OCI-LY7 (cell line): ENCODE measurements at places on chromosomes 6 and 20. TPM values are rescaled to one million over a fixed set of nuclear protein-coding genes. Genes with fewer than 3 reads are reported as not detected.
A peak's percentile ranks its signal among the peaks of the same experiment; 100 is the strongest.

- DNase-seq, result no peak
These were observed 116.5 kb upstream of the HDAC2 start for GRCh38 chr6:114087496-114087895.

GRCh38 chr20:33667676-33668465 is 1.1 kb downstream of the ACTL10 start:
- peak; percentile 88 for DNase-seq

DNA sequence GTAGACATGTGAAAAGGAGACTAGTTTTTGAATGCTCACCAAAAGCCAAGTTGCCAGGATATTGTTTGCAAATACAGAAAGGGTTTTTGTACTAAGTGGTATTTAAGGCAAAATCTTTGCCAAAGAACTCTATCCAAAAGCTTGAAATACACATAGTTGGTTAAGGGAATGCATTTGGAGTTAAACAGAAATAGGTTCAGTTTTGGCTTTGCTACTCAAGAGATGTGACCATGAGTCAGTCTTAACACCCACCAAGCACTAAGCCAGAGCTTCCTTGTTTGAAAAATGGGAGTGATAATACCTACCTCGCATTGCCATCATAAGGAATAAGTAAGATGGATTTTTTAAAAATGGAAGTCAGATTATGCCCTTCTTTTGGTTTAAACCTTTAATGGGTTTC is 191.7 kb upstream of the LAMP5 start:
- DNase-seq, result no peak

DNA sequence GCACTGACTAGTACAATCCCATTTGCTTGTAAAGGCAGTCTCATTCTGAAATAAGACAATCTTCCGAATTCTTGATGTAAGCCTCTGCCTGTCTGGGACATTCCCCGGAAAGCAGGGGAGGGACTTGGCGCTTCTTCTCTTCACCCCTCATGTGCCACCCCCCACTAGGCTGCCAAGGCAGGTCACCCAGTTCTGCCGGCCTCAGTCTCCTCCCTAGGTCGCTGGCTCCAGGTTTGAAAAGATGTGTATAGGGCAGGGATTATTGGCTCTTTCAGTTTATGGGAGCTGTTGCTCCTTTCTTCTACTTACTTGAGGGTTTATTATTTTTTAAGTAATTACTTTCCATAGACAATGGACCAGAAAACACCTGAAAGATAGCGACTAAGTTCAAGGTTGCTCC is 158.1 kb upstream of the RPS6KA2 start:
- DNase-seq, result no peak

GRCh38 chr6:127748290-127748689 is 152.6 kb downstream of the THEMIS start:
- DNase-seq, result no peak

DNA sequence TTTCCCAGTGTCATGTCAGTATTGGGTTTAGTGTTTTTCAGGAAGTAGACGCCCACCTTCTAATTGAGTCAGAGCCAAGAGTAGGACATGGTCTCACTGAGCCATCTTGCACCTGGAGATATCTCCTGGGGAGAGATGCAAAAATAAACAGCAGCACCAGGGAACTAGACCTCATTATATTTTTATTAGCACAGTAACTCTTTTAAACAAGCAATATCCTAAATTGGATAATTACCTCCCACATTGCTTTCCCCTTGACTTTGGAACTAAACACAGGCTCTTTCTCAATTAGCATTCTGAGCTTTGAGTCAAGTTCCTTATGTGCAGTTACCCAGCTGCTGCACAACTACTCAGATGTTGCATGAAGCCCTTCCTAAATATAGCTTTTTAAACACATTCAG is 175.4 kb downstream of the IBTK start:
- DNase-seq, result no peak

The THBS2 gene
- not detected in 2 replicates for total RNA-seq

The PTPRK gene
- 0.48 TPM in 1 of 2 replicates, not detected in the other for total RNA-seq

The HSPA1L gene
- 0.15 and 0.49 TPM in 2 replicates for total RNA-seq

DNA sequence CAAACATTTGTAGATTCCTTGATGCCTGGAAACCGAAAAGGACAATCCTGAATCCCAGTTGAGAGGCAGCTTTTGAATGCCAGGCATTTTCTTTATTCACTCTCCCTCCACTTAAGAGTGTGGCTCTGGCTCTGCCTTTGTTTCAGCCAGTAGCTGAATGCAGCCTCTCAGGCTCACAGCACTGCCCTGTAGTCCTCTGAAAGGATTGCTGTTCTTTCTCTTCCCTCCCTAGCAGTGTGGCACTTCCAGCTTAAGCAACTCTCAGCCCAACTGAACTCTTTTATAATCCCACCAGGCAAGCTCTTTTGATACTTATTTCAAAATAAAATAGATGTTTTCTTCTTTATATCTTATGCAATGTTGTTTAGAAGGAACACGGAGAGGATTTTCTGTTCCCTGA is 415.6 kb downstream of the GJA1 start:
- DNase-seq, result no peak

DNA sequence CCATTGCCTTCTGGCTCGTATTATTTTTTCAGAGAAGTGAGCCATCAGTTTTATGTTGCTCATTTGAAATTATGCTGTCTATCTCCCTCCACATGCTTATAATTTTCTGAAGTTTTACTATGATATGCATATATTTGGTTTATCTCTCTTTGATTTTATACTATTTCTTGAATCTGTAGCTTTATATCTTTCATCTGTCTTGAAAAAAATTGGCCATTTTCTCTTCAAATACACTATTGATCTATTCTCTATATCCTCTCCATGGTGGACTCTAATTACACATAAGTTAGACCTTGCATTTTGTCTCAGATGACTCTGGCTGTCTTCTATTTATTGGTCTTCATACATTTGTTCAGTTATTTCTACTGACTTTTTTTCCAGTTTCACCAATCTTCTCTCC is 13.7 kb upstream of the COL19A1 start:
- DNase-seq, result no peak

The HLA-DQA1 gene
- 31.2 and 32.3 TPM in 2 replicates for total RNA-seq

DNA sequence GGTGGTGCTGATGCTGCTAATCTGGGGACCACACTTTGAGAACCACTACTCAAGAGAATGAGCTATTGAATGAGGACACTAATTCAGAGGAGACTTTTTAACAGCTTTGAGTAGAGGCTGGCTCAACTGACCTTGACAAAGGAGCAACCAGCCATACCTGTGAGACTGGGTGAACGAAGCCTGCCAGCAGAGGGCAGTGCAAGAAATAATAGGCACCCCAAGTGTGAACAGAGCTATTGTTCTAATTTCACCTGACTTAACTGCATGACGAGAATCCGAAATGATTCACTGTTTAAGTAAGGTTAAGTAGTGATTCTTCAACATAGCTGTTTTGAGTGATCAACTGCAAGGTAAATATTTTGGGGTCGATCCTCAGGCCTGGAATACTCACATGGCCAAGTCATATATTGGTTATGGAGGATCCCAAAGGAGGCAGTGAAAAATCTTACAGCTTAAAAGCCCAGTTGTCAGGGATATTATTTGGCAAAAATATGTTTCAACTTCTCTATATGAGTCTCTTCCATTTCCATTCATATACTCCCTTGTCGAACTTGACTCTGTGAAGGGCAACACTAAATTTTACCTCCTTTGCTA is 550.5 kb upstream of the MARCKS start:
- DNase-seq, result peak; percentile 43

The SLC2A10 gene
- not detected in 2 replicates for total RNA-seq

The GDAP1L1 gene
- 0.27 TPM in 1 of 2 replicates, not detected in the other for total RNA-seq

- DNase-seq, result peak; percentile 38
These were observed 2.5 kb downstream of the ZNF831 start for GRCh38 chr20:59165891-59166709.

GRCh38 chr20:60653111-60653845 is 598.8 kb upstream of the CDH4 start:
- no peak for DNase-seq

DNA sequence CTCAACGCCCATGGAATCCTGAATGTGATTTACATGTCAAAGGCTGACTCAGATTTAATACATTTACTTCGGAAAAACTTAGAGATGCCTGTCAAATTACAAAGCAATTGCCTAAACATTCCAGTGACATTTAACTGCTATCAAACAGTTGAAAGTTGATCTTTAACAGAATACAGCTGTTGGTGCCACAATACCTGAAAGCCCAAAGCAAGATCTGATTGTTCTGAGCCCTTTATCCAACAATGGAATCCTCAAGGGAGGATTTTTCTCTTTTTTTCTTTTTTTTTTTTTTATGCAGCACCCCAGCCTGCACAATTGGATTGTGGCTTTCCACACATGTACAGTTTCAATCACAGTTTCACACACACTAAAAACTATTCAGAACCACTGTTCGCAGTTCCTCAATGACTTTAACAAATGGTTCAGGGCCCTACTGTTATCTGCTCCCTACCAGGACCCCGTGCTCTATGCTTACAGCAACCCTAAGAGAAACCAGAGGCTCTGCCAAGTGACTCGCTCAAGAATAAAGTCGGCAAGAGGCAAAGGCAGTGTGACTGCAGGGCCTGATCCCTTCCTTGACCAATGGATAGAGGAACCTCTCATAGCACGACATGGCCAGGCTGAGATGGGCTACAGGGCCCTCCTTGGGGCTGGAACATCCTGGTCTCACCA is 33.3 kb downstream of the EPB41L2 start:
- DNase-seq, result no peak

DNA sequence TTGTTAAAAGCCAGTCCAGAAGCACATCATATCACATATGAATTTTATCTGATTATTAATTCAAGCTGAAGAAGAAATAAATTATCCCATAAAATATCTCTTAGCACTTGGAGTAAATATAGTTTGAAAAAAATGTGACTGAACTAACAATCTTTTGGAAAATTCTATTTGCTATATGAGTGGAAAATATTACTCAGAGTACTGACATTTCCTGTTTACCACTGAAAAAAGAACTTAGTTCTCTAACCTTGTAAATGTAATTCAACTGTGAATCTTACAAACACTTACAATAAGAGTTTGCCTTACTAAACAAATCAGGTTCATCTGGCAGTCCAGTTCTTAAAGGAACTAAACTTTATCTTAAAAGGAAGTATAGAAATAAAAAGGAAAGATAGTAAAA is 44.2 kb downstream of the MOXD1 start:
- no peak for DNase-seq

- DNase-seq, result no peak
These were observed 236.9 kb downstream of the QKI start for GRCh38 chr6:163651426-163651825.

The FHL5 gene
- total RNA-seq, result not detected in 2 replicates

The ABRACL gene
- total RNA-seq, result 56.0 and 73.5 TPM in 2 replicates

The PACSIN1 gene
- total RNA-seq, result 70.8 and 88.4 TPM in 2 replicates

The BPIFA1 gene
- not detected in 2 replicates for total RNA-seq

DNA sequence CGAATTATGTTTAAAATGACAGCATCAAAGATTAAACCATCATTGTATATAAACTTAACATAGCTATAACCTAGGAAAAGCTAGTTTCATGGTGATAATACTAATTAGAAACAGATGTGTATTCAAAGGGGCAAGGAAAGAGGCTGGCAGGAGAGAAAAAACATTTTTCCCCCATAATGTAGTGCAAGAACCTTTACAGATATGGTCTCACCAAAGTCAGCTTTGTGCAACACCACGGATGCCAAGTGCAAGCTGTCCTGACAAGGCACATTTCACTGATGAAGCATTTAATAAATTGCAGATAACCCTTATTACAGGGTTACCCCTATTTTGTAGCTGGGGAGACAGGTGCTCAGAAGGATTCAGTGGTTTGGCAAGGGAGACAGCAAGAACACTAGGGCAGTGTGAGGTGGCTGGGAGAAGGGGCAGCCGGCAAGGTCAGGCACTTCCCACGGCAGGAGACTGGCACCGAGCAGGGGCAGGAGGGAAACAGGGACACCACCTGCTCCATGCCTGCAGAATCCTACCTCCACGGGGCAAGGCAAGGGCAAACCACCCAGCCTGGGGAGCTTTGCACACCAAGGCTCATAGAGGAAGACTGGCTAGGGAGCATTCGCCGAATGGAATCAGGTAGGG is 6.5 kb downstream of the RPS6KA2 start:
- no peak for DNase-seq

- DNase-seq, result no peak
These were observed 1.1 kb downstream of the PPIL4 start for GRCh38 chr6:149544646-149545257.

DNA sequence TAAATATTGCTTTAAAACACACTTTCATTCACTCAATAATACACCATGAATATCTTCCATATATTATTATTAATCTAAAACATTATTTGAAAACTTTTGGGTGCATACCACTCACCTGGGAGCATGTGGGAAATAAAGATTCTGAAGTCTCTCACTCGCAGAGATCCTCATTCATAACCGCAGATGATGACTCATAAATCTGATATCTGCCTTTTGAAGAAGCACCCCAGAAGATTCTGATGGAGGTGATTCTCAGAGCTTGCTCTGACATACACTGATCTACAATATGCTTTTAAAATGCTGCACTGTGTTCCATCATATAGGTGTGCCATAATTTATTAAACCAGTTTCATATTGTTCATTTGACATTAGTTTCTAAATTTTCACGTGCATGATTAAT is 135.0 kb upstream of the SGK1 start:
- DNase-seq, result no peak

The MUC22 gene
- not detected in 2 replicates for total RNA-seq

- no peak for DNase-seq
These were observed 2.1 kb upstream of the TRERF1 start for GRCh38 chr6:42453654-42454427.

DNA sequence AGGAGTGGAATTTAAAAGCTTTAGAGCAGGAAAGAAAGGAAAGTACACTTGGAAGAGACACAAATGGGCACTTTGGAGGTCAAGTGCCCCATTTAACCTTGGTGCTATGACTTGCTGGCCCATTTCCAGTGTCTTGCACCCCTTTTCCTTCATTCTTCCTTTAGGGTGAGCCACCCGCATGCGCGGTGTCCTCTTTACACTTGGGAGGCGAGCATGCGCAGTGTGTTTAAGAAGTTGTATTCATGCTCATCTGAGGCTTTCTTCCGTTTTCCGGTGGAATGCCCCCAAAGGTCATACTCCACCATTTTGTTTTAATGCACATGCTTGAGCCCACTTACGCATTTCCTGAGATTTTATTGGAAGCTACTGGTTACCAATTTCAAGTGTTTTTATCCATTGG is 29.1 kb downstream of the TMEM170B start:
- DNase-seq, result no peak

The FAM217A gene
- total RNA-seq, result not detected in 2 replicates

DNA sequence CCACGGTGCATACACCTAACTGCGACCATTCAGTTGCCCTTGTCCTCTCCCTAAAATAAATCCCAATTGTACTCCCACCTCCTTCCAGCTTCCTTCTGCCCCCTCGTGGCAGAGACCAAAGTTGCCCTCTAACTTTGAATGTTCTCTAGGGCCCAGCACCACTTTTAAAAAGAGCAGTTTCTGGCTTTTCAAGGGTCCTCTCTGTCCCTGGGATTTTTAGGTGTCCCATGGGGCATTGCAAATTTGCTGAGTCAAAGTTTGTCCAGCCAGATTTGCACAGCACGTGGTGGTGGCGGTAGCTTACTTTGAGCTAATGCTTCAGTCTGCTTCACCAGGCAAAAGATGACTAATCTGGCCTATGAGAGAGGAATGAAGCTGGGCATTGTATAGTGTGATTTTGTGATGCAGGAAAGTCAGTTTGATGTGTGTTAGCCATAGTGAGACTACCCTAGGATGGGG is 100.2 kb downstream of the PERP start:
- DNase-seq, result peak; percentile 32

The SGK2 gene
- 0.48 and 0.87 TPM in 2 replicates for total RNA-seq

- no peak for DNase-seq
These were observed 190.3 kb downstream of the RNF144B start for GRCh38 chr6:18577491-18577890.
